ENCODE measurements at places on chromosomes 4 and X.

GRCh38 chr4:140080883-140081282, 73.1 kb downstream of the MAML3 start:
- DNase-seq, result no peak

DNA sequence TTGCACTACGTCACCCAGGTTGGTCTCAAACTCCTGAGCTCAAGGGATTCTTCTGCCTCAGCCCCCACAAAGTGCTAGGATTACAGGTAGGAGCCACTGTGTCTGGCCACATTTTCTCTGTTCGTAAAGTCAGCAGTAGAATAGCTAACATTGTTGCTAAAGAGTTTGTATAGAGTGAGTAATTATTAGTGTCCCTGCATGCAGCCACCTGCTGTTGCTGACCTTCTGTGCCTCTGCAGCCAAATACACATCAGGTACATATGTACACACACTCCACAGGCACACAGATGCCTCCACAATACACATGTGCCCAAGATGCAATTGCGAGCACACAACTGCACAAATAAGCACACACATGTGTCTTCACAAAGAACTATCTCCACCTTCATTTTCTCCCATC, 10.9 kb downstream of the DRD5 start:
- no peak for DNase-seq

- DNase-seq, result no peak
Measured at GRCh38 chr4:169096221-169096620, 86.2 kb upstream of the CBR4 start.

DNA sequence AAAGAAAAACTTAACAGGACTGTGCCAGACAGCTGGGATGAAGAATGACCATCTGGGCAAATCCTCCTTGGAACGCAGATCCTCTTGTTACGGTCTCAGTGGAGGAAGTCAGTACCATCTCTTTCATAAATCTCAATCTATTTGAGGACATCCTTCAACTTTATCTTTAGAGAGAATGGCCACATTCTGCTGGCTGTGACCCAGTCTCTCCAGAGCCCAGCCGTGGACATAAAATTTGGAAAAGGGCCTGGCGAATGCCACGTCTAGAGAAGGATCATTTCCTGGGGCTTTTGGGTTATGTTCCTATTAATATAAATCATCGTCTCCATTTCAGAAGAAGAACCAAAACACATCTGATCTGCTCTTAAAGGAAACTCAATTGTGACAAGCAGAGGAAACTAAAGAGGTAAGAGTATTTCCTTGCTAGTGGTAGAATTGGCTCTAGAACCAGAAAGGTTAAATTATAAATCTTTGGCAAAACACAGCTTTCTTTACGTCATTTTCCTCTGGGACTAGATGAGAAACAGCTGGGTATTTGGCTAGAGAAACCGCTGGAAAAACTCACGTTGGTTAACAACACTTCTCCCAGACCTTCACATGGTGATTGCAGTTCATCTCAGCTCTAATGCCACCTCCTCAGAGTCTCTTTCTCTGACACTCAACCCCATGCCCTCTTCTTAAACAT, 164.7 kb downstream of the CHIC2 start:
- no peak for DNase-seq

DNA sequence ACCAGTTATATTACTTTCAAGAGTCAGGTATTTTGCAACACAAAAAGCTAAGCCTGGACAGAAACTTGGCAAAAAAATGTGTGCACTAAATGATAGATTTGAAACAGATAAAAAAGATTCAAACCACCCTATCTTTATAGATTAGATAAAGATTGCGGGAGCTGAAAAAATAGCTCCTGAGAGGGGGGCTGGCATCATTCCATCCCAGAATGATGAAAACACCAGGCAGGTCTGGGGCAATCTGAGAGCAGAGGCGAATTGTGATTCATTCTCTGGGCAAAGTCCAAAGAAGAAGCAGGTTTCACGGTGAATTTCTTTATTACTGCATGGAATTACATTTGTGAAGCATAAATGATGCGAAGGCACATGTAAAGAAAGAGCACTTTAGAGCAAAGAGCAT, 168.5 kb upstream of the DMD start:
- no peak for DNase-seq

- no peak for DNase-seq
Measured at GRCh38 chrX:134604701-134605311, 53.5 kb downstream of the PLAC1 start.

- peak; percentile 65 for DNase-seq
Measured at GRCh38 chr4:78056265-78057129, 626 bp upstream of the FRAS1 start.

GRCh38 chrX:74525116-74525515, 89.3 kb downstream of the RLIM start:
- no peak for DNase-seq

DNA sequence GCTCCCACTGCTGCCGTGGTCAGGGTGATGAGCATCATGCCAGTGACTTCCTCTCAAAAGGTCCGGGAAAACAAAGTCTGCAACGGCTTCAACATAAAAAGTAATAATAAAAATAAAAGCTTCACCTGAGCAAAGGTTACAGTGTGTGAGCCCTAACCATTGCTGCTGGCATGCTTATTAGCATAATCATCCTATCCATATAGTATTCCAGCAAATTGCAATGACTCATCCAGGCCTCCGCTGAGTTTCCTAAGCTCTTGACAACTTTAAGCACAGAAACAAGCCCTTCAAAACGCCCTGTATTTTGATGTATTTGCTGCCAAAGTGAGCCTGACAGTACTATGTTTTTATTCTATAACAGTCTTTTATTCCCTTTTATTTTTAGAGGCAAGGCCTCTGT, 100.5 kb downstream of the AASDH start:
- DNase-seq, result no peak

All from GM13977 (cell line).